Dermis blood vessel endothelial cell (primary cell): ENCODE measurements at places on chromosomes 3 and 15.

- DNase-seq: no peak
Measured at GRCh38 chr3:57066471-57066870, 6.0 kb downstream of the SPATA12 start.

- DNase-seq: no peak
Measured at GRCh38 chr3:107414325-107414964, 37.2 kb downstream of the CCDC54 start.

DNA sequence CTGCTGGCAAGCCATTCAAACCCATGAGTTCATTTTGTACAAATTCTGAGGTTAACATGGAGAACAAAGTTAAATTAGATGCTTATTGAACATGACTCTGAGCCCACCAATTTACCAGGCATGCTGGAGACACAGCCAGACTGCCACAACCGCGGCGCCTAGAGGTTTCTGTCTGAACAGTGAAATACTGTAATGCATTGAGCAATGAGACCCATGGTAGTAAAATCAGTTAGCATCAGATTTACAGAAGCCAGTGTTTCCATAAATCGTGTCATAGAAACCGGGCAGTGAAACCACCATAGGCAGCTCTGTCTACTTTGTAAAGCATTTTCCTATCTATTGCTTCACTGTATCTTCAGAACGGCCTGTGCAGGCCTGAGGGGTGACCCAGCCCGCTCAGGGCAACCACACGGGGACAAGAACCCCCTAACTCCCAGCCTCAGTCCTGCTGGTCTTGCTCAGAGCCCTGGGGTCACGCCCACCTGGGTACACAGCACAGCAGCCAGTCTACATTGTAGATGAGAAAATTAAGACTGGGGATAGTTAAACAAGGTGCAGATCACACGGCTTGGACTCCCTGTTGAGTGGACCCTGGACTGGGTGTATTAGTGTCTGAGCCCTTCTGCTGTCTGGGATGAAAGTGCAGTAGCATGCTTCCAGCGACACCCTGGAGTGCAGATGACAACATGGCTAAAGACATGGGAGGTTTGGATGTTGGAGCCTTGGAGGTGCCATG lies 44.2 kb downstream of the MGLL start:
- DNase-seq: no peak

- DNase-seq: peak; percentile 65
Measured at GRCh38 chr3:45473841-45474240, 85.5 kb downstream of the LARS2 start.

DNA sequence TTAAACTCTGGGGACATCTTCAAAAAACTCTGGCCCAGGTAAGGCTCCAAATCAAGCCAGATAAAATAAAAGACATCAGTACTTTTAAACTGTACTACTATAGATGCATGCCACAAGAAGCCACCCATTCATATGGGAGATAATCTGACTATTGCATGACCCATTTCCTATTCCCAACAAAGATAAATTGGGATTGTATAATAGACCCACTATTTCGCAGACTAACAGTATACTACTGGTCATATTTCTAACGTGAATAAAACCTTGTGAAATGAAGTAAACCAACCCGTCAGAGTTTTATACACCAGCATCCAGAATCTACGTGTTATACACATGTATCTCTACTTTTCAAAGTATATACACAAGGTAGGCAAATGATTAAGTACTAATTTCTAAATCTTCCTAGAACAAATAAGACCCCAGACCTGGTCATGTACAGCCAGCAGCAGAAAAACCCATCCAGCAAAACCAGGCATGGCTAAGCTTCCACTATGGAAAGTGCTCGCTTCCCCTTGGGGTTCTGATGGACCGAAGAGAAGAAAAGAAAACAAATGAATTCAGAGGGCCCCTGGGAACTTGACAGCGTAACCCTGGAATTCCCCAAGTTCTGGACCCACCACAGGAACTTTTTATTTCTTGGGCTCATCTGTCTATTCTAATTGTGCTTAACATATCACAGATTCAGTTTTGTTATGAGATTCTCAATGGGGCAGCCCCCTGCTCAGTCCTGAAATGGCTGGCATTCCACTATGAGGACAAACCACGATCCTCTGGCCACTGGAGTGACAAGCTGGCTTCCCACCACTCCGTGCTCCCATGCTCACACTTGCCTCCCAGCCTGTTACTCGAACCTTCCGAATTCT lies 69.1 kb downstream of the MB21D2 start:
- no peak for DNase-seq

GRCh38 chr15:70519616-70520015 lies 243.7 kb downstream of the UACA start:
- no peak for DNase-seq

DNA sequence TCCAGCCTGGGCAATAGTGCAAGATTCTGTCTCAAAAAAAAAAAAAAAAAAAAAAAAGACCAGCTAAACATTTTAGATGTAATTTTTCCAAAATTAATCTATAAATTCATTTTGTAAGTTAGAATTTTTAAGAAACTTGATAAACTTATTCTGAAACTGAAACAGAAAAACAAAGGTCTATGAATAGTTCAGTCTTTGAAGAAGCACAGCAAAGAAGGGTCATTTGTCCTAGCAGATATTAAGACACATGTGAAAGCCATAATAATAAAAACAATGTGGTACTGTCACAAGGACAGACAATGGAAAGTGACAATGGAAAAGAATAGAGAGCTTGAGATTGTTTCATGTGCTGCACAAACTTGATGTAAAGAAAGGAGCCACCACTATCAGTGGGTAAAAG lies 29.0 kb upstream of the PRSS50 start:
- no peak for DNase-seq
